ENCODE measurements at places on chromosomes 7 and 10.

DNA sequence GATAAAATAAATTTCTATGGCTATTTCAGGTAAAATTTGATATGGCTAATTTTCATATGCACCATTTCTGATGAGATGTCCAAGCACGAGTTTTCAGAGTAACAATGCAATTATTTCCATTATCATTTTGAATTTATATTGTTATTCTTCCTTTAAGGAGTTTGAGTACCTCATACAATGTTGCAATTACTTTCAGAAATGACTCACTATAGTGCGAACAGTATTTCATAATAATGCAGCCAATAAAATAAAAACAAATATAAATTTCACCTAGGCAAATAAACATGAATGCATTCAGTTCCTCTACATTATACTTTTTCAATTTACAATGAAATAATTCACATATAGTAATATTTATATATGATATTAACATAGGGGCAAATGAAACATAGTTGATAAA, 78.8 kb upstream of the LRRN3 start:
- DNase-seq: no peak

GRCh38 chr7:123209786-123210185, 10.0 kb upstream of the SLC13A1 start:
- DNase-seq: peak; percentile 71

DNA sequence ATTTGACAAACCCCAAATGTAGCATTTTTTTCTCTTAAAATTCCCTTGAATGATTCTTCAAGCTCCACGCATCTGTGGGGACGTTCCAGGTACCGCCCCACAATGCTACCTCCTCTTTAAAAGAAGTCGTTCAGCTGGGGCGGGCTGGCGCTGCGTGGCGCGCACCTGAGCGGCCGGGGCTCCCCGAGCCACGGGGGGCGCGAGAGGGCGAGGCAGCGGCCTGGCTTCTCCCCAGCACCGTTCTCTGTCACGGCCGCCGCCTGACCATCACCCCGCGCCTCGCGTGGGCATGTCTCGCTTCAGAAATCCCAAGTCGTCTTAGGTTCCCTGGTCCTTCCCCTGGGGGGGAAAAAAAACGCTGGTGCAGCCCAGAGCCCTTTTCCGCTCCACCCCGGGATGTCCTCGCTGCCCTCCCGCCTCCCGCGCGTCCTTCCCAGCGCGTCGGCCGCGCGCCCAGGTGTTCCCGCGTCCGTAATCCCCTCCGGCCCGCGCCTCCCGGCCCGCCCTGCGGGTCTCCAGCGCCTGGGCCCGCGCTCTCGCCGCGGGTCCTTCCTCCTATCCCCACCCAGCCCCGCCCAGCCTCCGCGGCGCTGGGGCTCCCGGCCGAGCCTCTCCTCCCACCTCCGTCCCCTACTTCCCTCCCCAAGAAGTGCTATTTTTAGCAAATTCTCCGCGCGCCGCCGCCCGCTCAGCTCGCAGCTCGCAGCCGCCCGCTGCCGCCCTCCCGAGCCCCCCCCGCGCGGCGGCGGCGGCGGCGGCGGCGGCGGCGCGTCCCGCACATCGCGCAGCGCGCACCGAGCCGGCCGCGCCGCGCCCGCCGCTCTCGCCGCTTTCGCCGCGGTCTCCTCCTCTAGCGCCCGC, 58.7 kb upstream of the PRPS1L1 start:
- no peak for DNase-seq

- no peak for DNase-seq
These were observed 692.6 kb upstream of the COBL start for GRCh38 chr7:52009181-52009580.

GRCh38 chr7:94067506-94067905, 63.4 kb upstream of the BET1 start:
- DNase-seq: no peak

DNA sequence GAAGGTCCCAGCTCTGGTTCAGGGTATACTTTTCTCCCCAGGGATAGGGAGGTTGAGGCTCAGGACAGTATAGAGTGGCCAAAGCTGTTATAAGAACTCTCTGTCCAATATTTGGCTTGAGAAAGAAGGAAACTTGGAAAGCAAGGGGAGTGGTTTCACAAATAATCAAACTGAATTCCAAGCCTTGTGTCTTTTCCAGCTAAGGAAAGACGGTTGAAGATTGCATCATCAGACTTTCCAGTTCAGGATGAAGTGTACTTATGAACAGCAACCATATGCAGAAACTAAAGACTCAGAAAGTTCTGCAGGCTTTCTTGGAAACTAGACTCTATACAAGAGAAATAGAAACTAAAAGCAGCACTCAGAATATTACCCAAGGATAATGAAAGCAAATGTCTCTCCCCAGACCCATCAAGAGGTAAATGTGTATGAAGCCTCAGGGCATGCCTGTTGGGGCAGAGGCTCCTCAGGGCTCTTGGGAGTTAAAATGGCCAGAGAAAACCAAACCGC, 46.4 kb downstream of the RAMP3 start:
- peak; percentile 74 for DNase-seq

GRCh38 chr7:87565877-87566276, 34.8 kb downstream of the ABCB1 start:
- DNase-seq: no peak

- DNase-seq: peak; percentile 38
These were observed 74.5 kb downstream of the DNAJC1 start for GRCh38 chr10:21929070-21929469.

DNA sequence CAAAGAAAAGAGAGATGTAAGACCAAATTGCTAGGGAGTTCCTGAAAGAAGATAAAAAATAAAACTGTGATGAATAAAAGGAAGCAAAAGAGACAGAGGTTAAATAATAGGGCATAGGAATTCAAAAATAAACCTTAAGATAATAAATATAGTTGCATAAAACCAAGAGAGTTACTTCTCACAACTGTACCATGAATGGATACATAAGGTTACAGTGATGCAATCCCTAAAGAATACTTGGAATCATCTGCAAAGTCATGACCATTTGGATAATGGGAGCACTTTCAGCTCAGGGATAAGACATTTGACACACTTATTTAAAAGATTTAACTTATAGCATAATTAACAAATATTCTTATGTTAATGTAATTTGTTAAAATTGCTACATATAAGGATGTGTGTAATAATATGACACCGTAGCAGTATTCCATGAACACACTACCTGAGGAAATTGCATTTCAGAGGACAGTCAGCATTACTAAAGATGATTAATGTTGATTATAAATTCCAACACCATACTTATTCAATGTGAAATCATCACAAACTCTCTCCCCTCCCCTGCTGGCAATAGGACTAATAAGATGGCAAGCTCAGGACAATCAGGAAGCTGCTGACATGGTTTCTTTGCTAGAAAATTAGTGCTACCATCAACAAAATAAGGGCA, 202.1 kb upstream of the AKR1E2 start:
- no peak for DNase-seq

- DNase-seq: no peak
These were observed 26.8 kb upstream of the THSD7A start for GRCh38 chr7:11858622-11859302.

- no peak for DNase-seq
These were observed 33.8 kb upstream of the SMKR1 start for GRCh38 chr7:129468547-129468946.

DNA sequence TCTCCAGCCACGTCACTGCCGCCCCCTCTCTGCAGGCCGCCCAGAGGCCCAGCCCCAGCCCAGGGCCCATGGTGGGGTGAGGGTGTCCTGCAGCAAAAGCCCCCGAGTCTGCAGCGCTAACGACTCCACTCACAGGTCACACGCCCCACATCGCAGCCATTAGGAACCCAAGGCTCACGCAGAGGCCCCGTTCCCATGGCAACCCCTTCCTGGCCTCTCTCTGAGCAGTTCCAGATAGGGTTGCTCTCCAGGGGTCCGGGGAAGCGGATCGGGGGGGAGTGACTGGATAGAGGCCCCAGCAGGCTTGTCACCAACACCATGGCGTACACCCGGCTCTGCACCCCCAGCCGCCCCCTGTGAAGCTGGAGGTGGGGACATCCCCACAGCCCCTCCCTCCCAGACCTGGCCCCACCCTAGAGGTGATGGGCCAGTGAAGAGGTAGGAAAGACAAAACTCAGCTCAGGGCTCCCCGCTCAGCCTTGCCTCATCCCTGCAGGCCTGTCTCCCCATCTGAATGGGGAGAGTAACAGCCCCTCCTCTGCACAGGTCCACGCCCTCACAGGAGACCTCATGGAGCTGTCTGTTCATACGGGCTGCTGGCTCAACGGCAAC, 41.2 kb downstream of the TNRC18 start:
- DNase-seq: no peak

DNA sequence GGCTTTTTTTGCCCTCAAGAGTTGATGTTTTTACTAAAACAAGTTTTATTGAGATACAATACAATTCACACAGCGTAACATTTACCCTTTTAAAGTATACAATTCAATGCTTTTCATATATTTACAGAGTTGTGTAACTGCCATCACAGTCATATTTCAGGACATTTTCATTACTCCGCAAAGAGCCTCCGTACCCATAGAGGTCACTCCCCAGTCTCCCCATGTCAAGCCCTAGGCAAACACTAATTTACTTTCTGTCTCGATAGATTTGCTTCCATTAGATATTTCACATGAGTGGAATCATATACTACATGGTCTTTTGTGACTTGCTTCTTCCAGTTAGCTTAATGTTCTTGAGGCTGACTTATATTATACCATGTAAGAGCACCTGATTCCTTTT, 183.8 kb downstream of the PRKCQ start:
- DNase-seq: no peak

- DNase-seq: no peak
These were observed 15.6 kb downstream of the DPYSL4 start for GRCh38 chr10:132202070-132202970.

GRCh38 chr10:129642427-129642826, 175.4 kb downstream of the MGMT start:
- DNase-seq: no peak

- DNase-seq: no peak
These were observed 2.5 kb upstream of the SLIT1 start for GRCh38 chr10:97188261-97188711.

DNA sequence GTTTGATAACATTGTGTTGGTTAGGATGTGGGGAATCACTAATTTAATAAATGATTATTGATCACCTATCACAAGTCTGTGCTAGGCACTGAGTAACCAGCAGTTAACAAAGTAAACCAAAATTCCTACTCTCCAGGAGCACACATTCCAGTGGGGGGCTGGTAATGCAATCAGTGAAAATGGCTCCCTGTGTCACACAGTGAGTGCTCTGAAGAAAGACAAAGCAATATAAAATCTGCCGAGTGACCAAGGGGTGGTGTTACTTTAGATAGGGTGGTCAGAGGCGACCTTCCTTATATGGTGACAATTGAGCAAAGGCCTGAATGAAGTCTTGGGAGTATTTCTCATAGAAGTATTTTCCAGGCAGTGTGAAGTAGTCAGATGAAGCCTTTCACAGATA, 13.6 kb upstream of the SMC3 start:
- DNase-seq: no peak

DNA sequence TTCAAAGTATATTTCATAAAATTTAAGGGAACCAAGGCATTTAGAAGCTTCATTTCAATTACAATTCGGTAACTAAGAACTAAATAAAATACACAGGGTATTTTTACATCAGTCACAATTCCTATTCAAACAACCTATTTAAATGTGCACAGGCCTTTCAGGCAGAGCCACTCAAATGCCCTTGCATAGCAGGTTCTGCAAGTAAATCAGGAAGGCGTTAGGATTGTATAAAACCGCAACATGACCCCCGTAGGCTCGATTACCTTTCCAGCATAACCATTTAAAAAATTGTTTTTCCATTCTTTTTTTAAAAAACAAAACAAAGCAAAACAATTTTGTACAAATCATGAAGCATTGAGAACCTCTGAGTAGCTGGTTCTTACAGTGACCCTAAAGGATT, 289.9 kb upstream of the SP8 start:
- DNase-seq: no peak

DNA sequence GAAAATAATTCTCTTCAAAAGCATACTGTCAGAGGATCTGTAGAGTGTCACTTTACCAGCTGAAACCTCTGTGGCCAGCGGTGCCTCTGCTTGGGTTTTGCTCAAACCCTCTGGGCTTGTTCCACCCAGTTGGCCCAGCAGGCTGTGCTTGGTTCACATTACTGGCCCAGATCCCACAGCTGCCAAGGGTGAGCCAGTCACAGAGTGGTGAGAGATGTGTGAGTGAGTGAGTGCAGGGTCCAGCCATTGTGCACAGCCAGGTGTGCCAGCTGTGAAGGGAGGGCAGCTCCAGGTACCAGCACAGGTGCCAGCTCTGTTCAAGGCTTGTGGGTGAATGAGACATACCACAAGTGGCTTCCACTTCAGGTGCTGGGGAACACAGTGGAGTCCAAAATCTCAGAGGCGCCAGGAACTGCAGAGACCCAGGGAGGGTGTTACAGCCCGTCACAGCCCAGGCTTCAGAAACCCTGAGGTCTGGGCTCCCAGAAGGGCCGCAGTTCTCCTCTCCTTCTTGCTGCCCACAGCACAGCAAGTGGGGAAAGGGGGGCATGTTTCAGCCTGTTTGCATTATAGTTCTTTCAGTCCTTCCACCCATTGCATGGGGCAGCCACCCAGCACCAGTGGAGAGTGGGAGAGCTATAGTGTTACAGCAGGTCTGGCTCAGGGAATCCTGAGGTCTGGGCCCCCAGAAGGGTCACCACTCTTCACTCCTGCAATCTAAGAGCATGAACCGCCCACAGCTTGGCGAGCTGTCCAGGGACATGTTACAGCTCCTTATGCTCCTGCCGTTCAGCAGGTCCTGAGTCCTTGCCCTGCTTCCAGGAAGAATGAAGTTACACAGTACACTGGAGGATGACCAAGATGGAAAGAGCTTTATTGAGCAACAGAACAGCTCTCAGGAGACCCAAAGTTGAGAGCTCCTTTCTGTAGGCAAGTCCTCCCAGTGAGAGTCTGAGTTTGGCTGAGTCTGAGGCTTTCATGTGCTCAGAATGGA, 931.7 kb upstream of the SORCS1 start:
- DNase-seq: no peak

- no peak for DNase-seq
These were observed 18.4 kb upstream of the CALN1 start for GRCh38 chr7:72430531-72430930.

DNA sequence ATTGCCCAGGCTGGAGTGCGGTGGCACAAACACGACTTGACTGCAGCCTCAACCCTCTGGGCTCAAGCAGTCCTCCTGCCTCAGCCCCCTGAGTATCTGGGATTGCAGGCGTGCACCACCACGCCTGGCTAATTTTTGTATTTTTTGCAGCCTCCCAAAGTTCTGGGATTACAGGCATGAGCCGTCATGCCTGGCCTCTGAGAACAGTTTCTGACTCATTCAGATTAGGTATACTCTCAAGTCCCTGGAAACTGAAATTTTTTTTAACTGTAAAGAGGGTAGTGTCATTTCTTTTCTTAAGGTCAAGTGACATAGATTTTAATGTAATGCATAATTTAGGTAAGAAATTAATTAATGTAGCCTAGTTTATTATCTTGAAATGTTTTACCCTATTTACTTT, 104.7 kb downstream of the SEPTIN7 start:
- DNase-seq: no peak

GRCh38 chr10:61837755-61838171, 63.7 kb upstream of the ARID5B start:
- DNase-seq: no peak

GRCh38 chr7:100539436-100540006, 518 bp downstream of the AGFG2 start:
- no peak for DNase-seq

GRCh38 chr10:6239213-6239991, 36.7 kb downstream of the PFKFB3 start:
- peak; percentile 85 for DNase-seq

- no peak for DNase-seq
These were observed 34.2 kb downstream of the ACTA2 start for GRCh38 chr10:88918191-88918905.
